ENCODE measurements at places on chromosomes 5 and 9.

GRCh38 chr5:1489754-1490153 is 34.0 kb downstream of the LPCAT1 start:
- DNase-seq: no peak

DNA sequence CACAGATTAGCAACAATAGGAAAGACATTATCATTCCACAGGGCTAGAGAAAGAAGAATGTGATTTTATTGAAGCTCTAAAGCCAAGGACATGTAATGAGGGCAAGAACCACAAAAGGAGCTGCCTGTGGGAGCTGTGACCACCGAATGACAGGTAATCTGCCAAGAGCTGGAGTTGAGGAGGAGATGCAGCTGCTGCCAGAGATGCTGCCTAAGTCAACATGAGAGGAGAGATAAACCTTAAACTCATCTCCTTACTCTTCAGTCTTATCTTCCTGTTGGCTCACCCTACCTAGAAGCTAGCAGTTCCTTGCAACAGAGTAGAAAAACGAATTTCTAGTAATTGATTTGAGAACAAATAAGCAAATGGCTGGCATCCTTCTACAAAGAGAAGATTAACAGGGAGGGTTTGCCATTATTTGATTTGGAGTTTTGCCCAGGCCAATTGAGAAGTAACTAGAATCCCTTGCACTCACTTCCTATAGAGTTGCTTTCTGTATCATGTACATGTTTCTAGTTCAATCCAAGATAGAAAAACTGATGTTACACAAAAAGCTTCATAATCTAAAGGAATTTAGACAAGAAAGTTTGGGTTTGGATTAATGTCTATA is 539.2 kb downstream of the TLE1 start:
- DNase-seq: no peak

GRCh38 chr5:97629276-97629675 is 446.2 kb upstream of the RIOK2 start:
- peak; percentile 16 for DNase-seq

GRCh38 chr5:170232786-170233185 is at the start of gene C5orf58:
C5orf58 (plus strand) TSS chr5:170232985; CDS start chr5:170234977, 1,992 bp downstream.
- no peak for DNase-seq

- DNase-seq: no peak
Measured at GRCh38 chr9:35406183-35406959, 83.5 kb upstream of the RUSC2 start.

DNA sequence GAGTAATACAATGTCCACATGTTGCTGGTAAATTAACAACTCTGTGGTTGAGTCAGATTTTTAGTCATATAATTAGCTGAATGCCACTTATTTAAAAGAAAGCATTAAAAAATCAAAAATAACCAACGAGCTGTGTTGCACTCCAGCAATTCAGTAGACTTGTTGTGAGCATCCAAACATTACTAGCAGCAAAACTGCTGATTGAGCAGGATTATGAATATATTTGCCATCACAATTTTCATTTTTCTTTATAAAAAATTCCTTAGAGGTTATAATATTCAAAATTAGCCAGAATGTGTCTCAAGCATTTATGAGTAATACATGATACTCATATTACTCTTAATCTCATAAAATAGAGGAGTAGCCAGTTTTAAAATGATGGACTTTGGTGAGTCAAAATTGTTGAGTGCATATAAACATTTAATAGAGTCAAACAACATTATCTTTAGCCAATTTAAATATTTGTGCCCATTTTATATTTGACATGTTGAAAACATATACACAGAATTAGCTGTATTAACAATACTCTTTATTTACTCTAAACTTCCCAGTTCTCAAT is 44.0 kb downstream of the ST8SIA4 start:
- DNase-seq: no peak

Data from H54 (cell line).